NCI-H526 treated with DMSO at 0.1 percent for 48 hours (cell line): ENCODE measurements at places on chromosomes 12 and 14.

GRCh38 chr12:75471902-75472890 lies 8.4 kb upstream of the GLIPR1 start:
- DNase-seq: no peak

DNA sequence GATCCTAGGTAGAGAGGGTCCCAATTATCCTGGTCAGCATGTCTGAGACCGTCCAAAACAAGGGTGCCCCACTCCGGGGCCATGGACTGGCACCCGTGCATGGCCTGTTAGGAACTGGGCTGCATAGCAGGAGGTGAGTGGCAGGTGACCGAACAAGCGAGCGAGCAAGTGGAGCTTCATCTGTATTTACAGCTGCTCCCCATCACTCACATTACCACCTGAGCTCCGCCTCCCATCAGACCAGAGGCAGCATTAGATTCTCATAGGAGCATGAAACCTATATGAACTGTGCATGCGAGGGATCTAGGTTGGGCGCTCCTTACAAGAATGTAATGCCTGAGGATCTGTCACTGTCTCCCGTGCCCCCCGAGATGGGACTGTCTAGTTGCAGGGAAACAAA lies 44.4 kb upstream of the TMCC3 start:
- no peak for DNase-seq

DNA sequence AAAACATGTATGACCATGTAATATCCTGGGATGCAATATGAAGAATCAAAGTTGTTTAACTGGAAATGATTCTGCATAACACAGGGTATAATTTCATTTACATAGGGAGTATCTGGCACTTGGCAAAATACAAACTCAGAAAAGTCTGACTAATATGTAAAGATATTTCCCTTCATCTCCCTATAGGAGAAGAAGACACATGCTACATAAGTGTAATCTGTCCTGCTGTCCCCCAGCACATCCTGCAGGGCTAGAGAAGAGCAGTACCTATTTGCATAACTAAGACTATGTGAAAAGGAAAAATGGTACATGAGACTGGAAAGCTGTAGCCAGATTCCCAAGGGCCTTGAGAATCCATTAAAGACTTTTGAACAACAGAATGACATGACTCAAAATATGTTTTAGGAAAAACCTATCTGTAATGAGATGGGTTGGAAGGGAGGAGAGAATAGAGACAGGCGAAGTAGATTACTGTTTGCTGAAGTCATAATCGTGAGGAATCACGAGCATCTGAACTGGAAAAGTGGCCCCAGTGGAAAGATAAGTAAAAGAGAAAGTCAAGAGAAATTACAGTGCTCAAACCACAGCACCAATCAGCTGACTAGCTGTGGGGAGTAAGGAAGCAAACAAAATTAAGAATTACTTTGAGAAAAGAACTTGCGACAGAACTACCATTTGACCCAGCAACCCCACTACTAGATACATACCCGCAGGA lies 155.1 kb upstream of the HMGA2 start:
- no peak for DNase-seq

GRCh38 chr14:55951341-55952206 lies 166.6 kb upstream of the PELI2 start:
- DNase-seq: no peak

DNA sequence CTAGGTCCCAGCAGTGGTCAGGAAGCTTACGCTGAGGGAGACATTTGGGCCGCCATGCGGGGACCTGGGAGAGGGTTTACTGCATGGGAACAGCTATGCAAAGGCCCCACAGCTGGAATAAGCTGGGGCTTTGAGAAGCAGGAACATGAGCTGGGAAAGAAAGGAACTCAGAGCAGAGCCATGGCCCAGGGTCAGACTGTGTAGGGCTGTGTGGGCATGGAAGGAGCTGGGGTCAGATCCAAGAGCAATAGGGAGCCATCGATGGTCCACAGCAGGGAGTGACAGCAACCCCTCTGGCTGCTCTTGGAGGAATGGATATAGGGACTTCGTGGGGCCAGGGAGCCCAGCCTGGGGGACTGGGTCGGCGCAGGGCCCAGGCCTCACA lies 151.6 kb downstream of the ADGRD1 start:
- no peak for DNase-seq

DNA sequence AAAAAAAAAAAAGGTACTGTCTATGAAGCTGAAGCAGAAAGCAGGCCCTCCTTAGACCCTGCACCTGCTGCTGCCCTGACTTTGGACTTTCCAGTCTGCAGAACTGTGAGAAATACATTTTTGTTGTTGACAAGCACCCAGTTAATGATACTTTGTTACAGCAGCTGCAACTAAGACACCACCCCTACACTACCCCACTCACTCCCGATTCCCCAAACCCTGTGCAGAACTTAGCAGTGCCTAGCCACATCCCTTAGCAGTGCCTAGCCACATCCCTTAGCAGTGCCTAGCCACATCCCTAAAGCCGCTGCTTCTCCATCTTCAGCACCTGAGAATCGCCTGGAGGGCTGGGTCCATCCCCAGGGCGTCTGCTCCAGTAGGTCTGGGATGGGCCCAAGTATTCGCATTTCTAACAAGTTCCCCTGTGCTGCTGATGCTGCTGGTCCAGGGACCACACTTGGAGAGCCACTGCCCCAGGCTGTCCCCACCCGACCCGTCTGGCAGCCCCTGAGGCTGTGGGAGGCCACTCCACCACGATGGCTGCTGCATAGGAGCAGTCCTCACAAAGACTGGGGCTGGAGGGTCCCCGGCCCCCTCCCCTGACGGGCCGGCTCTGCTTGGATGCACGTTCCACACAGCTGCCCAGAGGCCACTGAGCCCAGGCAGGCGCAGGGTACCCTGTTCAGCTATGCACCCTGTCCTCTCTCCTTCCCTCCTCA lies 10.8 kb upstream of the PPP1R13B start:
- no peak for DNase-seq

DNA sequence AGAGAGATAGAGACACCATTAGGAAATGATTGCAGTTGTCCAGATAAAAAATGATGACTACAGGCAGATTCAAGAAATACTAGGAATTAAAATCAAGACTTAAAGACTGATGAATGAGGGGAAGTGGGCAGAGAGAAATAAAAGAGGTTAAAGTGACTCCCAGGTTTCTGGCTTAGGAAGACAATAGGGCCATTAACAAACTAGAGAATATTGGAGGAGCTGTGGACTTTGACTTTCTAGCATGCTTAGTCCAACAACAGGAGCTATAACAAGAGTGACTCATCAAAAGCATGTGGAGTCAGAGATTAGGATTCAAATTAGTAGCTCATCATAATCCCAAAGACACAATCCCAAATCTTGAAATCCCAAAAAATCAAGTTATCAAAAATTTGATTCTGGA lies 101.5 kb downstream of the BMP4 start:
- DNase-seq: no peak

GRCh38 chr14:81137316-81137715 lies 83.4 kb downstream of the GTF2A1 start:
- no peak for DNase-seq

DNA sequence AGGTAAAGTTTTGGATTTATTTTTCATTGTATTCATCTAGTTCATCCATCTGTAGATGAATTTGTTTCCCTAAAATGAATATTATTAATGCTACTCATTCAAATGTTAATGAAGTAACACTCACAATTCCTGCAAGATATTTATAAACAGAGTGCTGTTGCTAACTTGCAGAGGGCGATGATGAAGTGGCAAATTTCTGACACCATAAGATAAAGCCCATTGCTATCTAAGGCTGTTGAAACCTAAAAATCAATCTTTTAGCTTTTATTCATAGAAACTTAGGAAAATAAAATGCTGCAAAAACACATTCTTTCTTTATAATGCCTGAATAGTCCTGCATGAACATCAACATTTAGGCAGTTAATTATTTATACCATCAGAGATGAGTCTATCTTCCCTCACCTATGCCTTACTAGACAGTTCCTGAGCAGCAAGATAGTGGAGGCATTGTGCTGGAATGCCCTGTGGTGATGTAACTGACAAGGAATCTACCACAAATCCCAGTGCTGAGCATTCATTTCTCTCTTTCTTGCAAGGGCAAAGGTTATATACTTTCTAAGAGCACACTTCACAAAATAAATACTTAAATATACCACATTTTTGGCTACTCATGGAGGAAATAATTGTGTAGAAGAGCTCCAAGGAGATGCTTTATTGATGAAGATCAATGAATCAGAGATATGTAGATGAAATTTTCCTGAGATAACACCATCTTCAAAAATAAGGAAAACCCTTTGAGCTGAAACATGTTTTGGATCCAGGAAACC lies 57.6 kb downstream of the LMNTD1 start:
- no peak for DNase-seq

GRCh38 chr12:46362895-46363581 lies 9.5 kb downstream of the SLC38A2 start:
- DNase-seq: no peak

GRCh38 chr14:95467232-95467631 lies 49.2 kb downstream of the SYNE3 start:
- no peak for DNase-seq

DNA sequence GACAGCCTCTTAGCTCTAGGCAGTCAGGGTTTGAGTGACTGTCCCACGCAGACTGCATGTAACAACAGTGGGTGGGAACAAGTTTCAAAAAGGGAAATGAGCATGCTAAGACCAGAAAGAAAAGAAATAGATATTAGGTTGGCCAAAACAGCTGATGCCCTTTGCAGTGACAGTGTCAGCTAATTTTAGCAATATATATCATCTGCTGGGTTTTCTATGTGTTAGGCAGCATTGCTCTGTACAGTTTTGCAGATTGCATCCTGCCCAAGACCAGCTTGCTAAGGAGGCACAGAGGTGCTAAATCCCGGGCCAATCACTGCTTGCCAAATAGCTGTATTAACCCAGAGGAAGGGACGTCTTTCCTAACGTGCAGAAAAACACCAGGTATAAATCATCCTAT lies 541.9 kb upstream of the TBX3 start:
- no peak for DNase-seq

- DNase-seq: no peak
These were observed 17.9 kb downstream of the WASHC3 start for GRCh38 chr12:102043928-102044327.

GRCh38 chr14:77002889-77003288 lies 25.6 kb downstream of the IRF2BPL start:
- DNase-seq: no peak
